Smooth muscle cell of bladder (primary cell): ENCODE measurements at places on chromosomes 4 and X. TPM values are rescaled to one million over a fixed set of nuclear protein-coding genes. Genes with fewer than 3 reads are reported as not detected.

The CSAG3 gene
- total RNA-seq = not detected in 2 replicates

The IDS gene
- total RNA-seq = 30.4 and 41.2 TPM in 2 replicates

The H2BW2 gene
- total RNA-seq = not detected in 2 replicates

The CHRDL1 gene
- 0.14 and 0.46 TPM in 2 replicates for total RNA-seq

The HHIP gene
- under 0.01 and 0.43 TPM in 2 replicates for total RNA-seq

The P2RY4 gene
- under 0.01 and 0.18 TPM in 2 replicates for total RNA-seq

The FAM13A gene
- total RNA-seq = 17.9 and 23.8 TPM in 2 replicates

The LINC00632 gene
- total RNA-seq = 5.4 and 6.2 TPM in 2 replicates

The TLR10 gene
- not detected in 2 replicates for total RNA-seq

The CITED1 gene
- total RNA-seq = not detected in 2 replicates

The SPOCK3 gene
- total RNA-seq = 0.43 and 1.5 TPM in 2 replicates

The RENBP gene
- total RNA-seq = 2.0 and 2.6 TPM in 2 replicates
